Pancreas (tissue), 10 donors: ENCODE measurements at places on chromosomes 4 and X. TPM values are rescaled to one million over a fixed set of nuclear protein-coding genes. Genes with fewer than 3 reads are reported as not detected.

DNA sequence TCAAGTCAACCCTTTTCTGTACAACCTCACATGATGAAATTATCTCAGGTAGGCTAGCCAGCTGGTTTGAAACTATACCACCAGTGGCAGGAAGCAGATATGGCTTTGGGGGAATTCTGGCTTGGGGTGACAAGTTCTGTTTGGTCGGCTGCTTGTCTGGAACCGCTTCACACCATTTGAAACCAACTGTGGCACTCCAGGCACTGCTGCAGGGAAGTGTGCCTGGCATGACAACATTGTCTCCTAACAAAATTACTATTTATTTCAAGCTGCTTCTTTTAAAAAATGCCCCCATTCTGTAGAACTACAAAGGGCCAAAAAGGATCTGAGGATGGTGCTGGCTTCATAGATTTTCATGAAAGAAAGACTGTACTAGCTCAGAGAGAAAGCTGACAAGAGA is 37.1 kb upstream of the GPM6B start:
- H3K4me1 ChIP-seq: no peaks in the 10 kb centered on the region
- no peak for DNase-seq
- H3K4me3 ChIP-seq: no peak overlapping the region
- H3K27ac ChIP-seq: no peak overlapping the region
- no peaks in the 10 kb centered on the region for H3K27me3 ChIP-seq

GRCh38 chr4:158682066-158682465 is 10.0 kb downstream of the ETFDH start:
- H3K4me1 ChIP-seq: no peaks in the 10 kb centered on the region
- no peak for DNase-seq
- no peak overlapping the region for H3K27ac ChIP-seq
- H3K36me3 ChIP-seq: no peaks in the 10 kb centered on the region

GRCh38 chr4:82779032-82779431 is 19.6 kb downstream of the SCD5 start:
- H3K36me3 ChIP-seq: no peaks in the 10 kb centered on the region
- H3K27me3 ChIP-seq: no peaks in the 10 kb centered on the region
- no peak overlapping the region for H3K4me3 ChIP-seq
- H3K27ac ChIP-seq: peak overlapping the region; percentile 54

GRCh38 chr4:85457752-85458467 is 17.0 kb upstream of the ARHGAP24 start:
- H3K27me3 ChIP-seq: no peaks in the 10 kb centered on the region
- DNase-seq: no peak
- H3K27ac ChIP-seq: peak overlapping the region; percentile 44
- H3K4me1 ChIP-seq: peaks cover 22% of the 10 kb centered on the region
- no peak overlapping the region for H3K4me3 ChIP-seq

GRCh38 chr4:957231-957580 is 16.2 kb downstream of the DGKQ start:
- no peak for DNase-seq
- H3K27me3 ChIP-seq: no peaks in the 10 kb centered on the region
- H3K36me3 ChIP-seq: no peaks in the 10 kb centered on the region
- H3K27ac ChIP-seq: no peak overlapping the region

Gene BMP3
- total RNA-seq: not detected

Gene MAGEE2
- not detected for total RNA-seq
